ENCODE measurements at places on chromosomes 3 and 15.
A peak's percentile ranks its signal among the peaks of the same experiment; 100 is the strongest.

GRCh38 chr3:71825551-71826283 lies 40.8 kb upstream of the PROK2 start:
- no peak for DNase-seq

DNA sequence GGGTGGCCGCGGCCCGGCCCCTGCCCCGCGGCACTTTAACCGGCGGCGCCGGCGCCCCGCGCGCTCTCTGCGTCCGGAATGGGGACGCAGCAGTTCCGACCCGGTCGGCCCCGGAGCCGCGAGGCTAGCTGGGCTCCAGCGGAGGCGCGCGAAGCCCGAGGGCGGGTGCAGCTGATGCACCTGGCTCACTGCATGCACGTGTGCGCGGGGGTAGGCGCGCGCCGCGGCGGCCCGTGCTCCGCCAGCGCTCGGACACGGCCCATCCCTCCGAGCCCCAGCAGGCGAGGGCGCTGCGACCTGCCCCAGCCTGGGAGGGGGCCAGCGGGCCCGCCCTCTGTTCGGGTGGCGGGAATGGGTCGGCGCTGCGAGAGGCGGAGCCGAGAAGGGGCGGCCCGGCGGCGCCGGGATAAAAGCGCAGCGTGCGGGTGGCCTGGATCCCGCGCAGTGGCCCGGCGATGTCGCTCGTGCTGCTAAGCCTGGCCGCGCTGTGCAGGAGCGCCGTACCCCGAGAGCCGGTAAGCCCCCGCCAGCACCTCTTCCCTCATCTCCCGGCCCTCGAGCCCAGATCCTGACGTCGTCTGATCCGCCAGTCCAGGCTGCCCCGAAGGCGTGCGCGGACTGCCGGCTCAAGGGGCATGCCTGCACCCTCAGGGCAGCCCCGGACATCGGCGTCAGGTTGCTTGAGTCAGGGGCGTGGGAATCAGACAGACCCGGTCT lies at the start of the genes CHDH and IL17RB:
Gene CHDH (minus strand): TSS at position 286 of the 717 bp plus-strand sequence. CDS start 22,411 bp downstream, outside the sequence.
Gene IL17RB (plus strand): TSS at position 435 of the 717 bp plus-strand sequence. CDS start 21 bp downstream, at position 456.
- DNase-seq: no peak

DNA sequence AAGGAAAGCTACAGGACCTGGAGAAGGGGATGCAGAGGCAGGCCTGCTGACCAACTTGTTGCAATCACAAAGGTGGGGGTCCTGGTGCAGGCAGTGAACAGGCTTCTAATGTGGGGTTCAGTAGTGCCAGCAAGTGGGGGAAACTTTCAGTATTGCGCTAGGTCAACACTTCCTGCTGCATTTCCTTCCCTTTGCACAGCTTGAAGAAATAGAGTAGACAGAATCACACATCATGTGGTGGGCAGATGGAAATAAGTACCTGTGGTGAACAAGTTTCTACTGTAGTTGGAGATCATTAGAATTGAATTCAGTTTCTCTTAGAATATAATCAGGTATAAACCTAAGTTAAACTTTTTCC lies 63.4 kb downstream of the RGMA start:
- DNase-seq: no peak

- no peak for DNase-seq
These were observed 129.2 kb upstream of the IL12A start for GRCh38 chr3:159859424-159859823.

GRCh38 chr3:129623447-129624118 lies 17.1 kb upstream of the PLXND1 start:
- DNase-seq: no peak

DNA sequence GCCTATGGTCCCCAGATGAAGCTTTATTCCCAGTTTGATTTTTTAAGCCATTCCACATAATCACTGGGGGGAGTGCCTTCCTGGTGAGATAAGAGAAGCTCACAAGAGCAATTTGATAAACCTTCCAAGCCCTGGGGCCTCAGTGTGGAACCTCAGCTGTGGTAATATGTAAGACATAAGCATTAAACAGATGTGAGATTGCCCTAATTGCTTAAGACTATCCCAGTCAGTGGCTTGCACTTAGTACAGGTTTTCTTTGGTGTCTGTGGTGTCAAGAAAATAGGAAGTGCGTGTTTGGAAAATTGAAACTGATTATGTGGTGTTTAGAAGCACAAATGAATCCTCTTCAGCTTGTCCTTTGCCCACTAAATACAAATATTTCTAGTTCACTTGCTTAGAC lies 54.3 kb downstream of the LRRN1 start:
- peak; percentile 93 for DNase-seq

GRCh38 chr3:196311-197148 lies at the start of gene CHL1:
Gene CHL1, plus strand, starts transcription at chr3:196763. Its CDS starts 123,014 bp downstream, at chr3:319777.
- no peak for DNase-seq

DNA sequence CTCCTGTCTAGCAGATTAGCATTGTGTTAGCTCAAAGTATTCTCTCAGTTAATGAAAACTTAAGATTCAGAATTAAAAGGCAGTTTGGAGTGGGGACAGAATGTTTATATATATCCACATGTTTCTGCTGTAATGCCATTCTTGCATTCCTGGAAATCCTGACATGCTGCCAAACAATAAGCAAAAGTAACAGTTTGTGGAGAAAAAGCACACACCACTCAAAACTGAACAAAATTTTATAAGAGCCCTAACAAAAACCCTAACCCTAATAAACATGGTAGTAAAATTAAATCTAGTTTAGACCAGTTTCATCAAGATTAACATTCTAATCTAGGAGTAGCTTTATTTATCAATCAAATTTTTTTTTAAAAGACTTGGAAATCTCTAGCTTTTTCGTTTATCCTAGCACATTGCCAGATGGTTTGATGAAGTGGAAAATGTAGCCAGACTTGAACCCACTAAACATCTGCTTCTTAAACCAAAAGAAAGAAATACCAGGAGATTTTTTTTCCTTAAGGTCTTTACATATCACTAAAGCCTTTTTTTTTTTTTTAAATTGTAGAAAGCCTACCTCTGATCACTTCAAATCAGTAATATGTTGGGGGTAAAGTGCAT lies 3.7 kb downstream of the TCAIM start:
- DNase-seq: no peak

DNA sequence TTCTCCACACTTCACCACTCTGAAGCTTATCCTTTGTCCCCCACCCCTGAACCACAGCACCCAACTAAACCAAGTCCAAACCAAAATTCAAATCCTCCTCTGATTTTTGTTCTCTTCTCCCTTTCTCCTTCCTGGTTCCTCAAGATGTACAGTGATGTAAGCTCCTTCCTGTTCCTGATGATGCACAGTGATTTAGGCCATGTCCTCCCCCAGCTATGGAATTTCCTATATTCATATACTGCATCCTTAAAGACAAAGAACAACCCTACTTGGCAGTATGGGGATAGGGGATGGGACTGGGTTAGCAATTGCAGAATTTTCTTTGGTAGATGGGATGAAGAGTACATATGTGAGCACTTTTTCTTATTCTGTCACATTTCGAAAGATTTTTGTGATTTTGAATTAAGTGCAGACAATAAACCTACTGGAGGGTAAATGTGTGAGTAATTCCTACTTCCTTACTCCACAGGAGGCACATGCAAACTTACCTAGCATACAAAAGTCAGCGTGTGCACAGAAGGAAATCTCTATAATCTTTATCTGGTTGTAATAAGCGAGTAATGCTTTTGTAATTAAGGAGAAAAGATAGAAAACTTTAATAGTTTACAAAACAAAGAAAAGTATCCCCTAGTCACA lies 125.0 kb downstream of the ANO10 start:
- DNase-seq: no peak

DNA sequence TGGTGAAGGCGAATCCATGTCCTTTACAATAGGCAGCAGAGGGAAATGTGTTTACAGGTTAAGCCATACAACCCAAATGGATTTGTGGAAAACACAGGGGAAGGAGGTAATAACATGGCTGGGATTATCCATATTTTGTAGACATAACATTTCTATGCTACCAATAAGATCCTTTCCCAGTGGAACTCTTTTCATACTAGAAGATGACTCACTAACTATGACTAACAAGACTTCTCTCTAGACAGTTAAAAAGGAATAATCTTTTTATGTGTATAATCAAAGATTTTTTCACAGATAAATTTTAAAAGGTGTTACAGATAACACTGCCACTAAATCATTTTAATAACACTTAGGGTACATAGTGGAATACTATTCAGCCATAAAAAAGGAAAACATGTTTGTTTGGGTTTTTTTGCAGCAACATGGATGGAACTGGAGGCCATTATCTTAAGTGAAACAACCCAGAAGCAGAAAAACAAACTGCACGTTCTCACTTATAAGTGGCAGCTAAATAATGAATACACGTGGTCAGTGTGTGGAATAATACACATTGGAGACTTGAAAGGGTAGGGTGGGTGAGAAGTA lies 39.6 kb downstream of the VPS13C start:
- no peak for DNase-seq

DNA sequence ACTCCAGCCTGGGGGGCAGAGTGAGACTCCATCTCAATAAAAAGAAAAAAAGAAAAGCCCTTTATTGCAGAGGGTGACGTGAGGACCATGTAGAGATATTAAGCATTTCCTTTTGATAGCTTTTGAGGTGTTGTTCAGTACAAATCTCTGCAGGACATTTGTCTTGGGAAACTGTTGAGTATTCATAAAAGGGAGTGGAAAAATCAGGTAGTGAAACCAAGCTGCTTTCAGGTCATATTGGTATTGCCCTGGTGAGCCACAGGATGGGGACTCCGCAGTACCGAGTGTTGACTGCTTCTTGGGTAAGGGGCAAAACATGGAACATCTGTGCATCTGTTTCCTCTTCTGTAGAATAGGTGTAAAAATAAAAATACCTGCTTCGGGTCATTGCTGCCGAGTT lies 9.9 kb downstream of the ITPR1 start:
- peak; percentile 37 for DNase-seq

DNA sequence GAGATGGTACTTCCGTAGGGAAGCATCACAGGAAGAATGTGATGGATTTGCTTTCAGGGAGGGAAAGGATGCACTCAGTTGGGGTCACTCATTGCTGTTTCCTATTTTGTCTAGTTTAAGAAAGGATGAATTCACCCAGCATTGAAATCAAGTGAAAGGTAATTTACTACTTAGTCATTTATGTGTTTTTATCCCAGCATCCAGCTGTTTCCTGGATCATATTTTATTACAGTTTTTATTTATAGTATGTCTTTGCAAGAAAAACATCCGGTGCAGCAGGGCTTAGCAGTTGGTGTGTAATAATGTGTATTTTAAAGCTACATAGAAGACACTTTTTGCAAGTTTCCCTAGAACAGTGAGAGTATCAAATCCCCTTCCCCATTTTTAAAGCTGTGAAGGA lies 37.4 kb upstream of the GOLGA8B start:
- peak; percentile 56 for DNase-seq

DNA sequence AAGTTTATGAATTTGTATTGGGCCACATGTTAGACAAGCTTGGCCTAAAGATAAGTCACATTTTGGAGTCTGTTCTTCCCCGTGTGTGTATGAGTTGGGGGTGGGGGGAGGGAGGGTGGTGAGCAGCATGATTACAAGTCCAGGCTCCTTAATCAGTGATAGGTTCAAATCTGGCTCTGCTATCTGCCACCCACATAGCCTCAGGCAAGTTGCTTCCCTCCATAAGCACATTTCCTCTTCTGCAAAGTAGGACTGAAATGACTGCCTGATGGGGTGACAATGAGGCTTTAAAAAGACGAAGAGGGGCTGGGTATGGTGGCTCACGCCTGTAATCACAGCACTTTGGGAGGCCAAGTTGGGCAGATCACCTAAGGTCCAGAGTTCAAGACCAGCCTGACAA lies 1.1 kb upstream of the SPATA12 start:
- DNase-seq: peak; percentile 35

DNA sequence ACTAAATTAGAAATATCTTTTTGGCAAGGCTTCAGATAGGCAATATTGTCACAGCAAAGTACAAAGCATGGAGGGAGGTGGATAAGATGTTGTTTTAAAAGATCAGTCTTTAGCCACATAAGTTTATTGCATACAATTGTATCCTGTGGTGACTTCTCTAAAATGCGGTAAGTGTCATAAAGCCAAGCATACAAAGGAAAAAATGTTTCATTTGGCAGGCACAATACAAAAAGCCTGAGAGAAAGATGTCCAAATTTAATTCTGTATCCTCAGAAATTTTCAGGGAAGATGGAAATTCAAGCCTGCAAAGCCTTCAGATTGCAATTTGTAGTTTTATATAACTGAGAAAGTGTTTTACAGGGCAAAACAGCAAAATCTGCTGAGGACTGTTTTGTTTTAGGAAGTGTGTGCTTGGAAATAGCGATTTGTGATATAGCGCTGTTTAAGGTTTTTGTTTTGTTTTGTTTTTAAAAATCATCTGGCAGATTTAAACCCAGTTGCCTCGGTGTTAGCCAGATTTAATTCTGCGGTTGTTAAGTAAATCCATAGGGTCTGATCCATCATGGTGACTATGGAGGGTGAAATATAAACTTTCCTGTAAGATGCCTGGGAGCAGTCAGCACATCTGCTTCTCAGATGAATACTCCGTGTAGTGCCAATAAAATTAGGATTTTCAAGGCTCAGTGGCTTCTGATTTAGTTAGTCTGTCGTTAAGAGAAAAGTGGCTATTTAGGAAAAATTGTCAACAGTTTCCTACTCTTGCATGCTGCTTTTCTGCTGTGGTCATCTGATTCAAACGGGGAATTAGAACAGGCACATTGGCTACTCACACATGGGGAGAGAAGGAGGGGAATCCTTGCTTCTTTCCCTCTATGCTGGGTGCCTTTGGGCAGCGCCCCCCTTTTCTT lies 8.0 kb downstream of the KAT2B start:
- peak; percentile 32 for DNase-seq

DNA sequence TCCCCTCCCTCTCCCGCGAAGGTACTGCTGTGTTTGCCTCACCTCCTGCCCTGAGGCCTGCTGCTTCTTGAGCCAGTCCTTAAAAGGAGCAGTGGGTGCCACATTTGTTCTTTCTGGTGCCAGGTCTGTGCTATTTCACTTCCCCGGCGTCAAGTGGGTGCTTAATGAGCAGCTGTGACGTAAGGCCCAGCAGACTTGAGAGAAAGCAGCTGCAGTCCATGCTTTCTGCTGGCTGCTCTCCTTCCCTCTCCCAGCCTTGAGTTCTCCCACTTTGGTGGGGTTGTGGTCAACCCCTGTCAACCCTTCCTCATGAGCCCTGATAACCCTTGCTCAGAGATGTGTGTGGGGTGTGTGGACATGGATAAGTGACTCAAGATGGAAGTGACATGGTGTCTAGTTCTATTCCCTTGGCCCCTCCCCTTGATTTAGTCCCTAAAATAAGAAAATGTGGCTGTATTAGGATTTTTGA lies 6.9 kb downstream of the INAFM2 start:
- DNase-seq: peak; percentile 80

- DNase-seq: no peak
These were observed 27.9 kb upstream of the NIT2 start for GRCh38 chr3:100306695-100307094.

Data from MV-4-11 (cell line).